ENCODE measurements at places on chromosomes 5 and 9. TPM values are rescaled to one million over a fixed set of nuclear protein-coding genes. Genes with fewer than 3 reads are reported as not detected.

The ENTREP1 gene
- 0.58 TPM for total RNA-seq

The RGS3 gene
- total RNA-seq = 26.8 TPM

The C5orf58 gene
- not detected for total RNA-seq

The PCDHGA8 gene
- total RNA-seq = not detected

The REEP2 gene
- total RNA-seq = 7.5 TPM

The BDP1 gene
- 10.2 TPM for total RNA-seq

The PCAT7 gene
- total RNA-seq = 0.92 TPM

The KLHL3 gene
- total RNA-seq = 0.06 TPM

Measured in A549 treated with DMSO at 1 μM for 4 hours (cell line).